Chondrocyte (in vitro differentiated cells): ENCODE measurements at places on chromosomes 5 and 9.
A peak's percentile ranks its signal among the peaks of the same experiment; 100 is the strongest.

GRCh38 chr5:11387382-11387781 is 516.9 kb downstream of the CTNND2 start:
- no peak for DNase-seq

GRCh38 chr5:124806373-124807077 is 60.1 kb upstream of the ZNF608 start:
- DNase-seq = peak; percentile 92

DNA sequence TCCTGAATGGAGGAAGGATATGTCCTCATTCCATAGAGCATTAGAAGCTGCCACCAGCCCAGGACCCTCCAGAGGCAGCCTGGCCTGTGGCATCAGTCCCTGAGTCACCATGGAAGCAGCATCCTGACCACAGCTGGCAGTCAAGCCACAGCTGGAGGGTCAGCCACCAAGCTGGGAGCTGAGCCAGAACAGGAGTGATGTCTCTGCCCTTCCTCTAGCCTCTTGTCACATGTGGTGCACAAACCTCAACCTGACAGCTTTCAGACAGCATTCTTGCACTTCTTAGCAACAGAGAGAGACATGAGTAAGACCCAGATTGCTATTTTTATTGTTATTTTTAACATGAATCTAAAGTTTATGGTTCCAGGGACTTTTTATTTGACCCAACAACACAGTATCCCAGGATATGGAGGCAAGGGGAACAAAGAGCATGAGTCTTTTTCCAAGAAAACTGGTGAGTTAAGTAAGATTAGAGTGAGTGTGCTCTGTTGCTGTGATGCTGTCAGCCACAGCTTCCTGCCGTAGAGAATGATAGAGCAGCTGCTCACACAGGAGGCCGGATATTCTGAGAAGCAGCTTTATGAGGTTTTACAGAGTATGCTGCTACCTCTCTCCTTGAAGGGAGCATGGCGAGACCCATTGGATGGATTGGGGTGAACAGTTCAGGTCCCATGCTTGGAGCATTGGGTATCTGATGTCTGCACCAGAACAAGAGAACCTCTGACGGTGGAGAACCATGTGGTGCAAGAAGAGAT is 13.0 kb upstream of the CYFIP2 start:
- no peak for DNase-seq

- DNase-seq = no peak
These were observed 949 bp downstream of the SERINC5 start for GRCh38 chr5:80254767-80255430.

DNA sequence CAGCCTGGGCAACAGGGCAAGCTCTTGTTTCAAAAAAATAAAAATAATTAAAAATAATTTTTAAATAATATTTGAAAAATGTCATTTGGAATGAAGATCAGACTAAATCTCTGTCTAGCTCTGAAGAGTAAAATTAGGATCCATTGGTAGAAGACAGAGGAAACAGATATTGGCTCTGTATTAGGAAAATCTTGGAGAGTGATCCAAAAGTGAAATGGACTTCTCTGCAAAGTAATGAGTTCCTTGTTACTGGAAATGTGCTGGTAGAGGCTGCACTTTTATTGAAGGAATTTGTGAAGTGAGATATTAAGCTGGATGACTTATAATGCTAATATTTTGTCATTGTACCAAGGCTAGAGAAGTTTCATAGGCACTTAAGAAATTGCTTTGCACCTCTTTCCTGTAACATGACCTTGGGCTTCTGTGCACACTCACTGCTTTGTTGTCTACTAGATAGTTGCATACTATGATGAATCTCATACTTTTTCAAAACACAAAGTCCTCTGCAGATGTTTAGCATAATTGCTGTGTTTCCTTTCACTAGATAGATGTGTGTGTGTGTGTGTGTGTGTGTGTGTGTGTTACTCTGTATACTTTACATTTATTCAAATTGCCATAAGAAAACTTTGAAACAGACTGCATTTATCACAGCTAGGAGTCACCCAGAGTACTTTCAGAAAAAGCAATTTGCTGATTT is 13.1 kb downstream of the THBS4 start:
- DNase-seq = no peak

- DNase-seq = no peak
These were observed 20.5 kb downstream of the RAPGEF1 start for GRCh38 chr9:131719262-131719908.

DNA sequence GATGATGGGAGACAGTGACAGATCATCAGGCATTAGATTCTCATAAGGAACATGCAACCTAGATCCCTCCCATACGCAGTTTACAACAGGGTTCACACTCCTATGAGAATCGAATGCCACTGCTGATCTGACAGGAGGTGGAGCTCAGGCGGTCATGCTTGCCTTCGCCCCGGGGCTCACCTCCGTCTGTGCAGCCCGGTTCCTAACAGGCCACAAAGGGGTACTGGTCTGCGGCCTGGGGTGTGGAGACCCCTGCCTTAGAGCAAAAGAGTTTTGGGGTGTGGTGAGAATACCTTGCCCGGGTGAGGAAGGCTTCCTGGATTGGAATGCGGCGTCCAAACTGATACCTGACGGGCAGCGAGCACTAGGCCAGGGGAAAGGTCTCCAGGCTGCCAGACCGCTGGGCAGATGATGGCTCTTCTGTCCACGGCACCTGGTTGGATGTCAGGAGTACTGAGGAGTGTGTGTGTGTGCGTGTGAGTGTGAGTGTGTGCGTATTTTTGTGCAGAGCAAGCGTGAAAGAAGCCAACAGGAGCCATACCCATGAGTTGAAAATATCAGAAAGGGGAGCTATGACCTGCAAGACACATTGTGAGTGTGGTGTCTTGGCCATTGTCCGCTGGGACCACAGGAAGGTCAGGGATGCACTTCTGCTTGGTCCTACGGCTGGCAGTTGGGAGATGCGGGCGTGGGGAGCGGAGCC is 55.4 kb downstream of the ACER2 start:
- no peak for DNase-seq

GRCh38 chr9:127074561-127075548 is 47.6 kb downstream of the ANGPTL2 start:
- no peak for DNase-seq

DNA sequence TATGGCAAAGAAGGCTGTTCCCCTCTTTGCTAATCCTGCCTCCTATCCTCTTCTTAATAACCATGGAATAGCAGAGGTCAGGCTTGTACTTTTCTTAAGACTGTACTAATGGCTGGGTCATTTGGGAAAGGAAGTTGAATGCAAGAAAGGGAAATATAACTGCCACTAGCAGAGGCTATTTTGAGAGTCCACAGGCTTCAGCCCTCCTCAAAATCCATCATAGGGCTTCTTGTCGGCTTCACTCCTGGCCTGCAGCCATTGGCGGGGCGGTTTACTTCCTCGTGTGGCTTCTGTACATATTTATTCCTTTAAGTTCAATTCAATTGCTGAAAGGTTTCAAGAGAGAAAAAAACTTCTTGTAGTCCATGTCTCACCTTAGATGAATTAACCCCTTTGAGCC is 2.8 kb upstream of the PARP8 start:
- DNase-seq = no peak

DNA sequence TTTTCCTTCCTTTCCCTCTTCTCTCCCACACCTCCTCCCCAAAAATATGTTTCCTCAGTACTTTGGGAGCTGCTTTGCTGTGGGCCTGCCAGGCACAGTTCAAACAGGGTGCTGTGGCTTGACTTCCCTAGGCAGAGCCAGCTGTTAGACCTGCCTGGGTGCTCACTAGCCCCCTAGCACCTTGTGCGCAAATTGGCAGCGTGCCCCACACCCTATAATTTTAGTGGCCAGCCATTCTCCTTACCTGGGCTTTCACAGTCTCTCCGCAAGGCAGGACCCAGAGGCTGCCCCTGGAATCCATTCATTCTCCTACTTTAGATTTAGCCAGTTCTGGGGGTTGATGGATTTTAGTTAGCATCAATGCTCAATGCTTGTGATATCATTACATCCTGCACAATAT is 72.3 kb downstream of the ANGPTL2 start:
- no peak for DNase-seq

DNA sequence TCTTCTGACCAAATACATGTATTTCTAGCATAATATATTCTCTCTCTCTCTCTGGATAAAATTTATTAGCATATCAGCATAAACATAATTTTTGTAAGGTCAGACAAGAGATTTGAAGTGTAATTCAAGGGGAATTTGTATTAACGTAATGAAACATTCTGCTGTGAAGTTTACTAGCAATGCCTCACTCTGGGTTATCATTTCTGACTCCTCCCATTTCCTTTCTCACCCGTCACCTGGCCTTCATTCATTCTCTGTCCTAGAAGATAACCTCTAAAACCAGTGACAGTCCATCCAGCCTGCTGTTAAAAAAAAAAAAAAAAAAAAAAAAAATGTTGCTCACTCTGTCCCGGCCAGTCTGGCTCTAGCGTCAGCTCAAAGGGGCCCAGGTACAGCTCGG is 27.1 kb downstream of the GRAMD2B start:
- no peak for DNase-seq

DNA sequence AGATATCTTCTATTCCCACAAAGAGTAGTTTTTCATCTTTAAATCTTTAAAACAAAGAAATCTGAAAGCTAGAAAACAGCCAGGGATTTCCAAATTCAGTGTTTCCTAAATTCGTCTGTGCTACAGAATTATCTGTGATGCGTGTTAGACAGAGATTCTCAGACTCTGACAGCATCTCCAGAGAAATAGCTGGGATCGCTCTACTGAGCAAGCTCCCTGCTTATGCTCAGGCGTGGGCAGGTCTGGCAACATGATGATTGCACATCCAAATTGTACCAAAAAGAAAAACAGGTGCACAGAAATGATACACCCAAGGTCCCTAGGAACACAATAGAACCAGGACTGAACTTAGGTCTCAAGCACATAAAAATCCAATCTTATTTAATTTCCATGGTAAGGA is 22.8 kb upstream of the CRHBP start:
- no peak for DNase-seq

- DNase-seq = no peak
These were observed 190.6 kb downstream of the FBXL7 start for GRCh38 chr5:15690611-15691010.

DNA sequence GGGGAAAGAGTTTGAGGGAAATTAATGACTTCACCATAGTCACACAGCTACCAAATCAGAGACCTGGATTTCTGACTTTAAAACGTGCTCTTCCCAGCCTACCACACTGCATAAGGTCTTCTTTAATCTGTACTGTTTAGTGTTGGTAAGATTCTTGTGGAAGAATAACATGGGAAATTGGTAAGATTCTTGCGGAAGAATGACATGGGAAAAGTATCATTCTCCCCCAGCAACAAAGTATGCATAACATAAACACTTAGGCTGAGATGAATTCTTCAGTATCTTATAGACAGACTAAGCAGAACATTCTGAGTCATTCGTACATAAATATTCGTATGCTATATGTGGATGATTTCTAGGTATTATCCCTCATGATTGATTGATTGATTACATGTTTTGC is 170.4 kb downstream of the FOCAD start:
- DNase-seq = no peak

GRCh38 chr9:34276772-34277171 is 52.3 kb downstream of the KIF24 start:
- no peak for DNase-seq

DNA sequence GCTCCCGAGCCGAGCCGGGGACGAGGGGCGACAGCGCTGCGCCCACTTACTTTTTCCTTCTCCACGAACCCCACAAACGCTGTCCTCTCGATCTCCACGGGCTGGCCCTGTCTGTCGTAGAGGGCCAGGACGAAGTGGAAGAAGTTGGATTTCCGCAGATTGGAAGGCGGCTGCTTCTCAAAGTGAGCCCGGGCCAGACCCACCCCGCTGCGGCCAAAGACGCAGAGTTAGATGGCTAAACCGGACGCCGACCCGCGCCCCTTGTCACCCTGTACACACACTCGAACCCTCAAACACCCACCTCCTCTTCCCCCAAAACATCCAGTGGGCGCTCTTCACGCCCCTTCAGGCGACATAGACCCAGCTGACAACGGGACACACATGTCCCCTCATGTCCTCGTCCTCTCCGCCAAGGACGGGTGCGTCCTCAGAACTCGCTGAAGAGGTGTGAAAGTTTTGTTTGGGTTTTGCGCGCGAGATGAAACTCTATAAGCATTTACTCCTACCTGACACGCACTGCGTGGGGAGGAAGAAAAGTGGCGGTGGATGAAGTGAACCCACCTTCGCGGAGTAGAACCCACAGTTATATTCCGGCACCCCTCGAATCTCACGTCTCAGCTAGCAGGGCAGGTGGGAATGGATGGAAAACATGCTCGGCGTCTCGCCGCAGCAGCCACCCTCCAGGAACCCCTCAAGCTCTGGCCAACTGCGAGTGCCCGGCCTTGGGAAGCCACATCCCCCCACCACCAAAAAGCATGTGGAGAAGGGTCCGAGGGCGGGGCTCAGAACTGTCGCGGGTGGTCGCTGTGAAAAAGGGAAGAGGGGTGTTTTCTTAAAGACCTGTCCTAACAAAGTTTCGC is 2.6 kb downstream of the EBF1 start:
- peak; percentile 77 for DNase-seq

- no peak for DNase-seq
These were observed 148.3 kb upstream of the CD180 start for GRCh38 chr5:67344870-67345269.
